ENCODE measurements at places on chromosomes 16 and 17.
A peak's percentile ranks its signal among the peaks of the same experiment; 100 is the strongest.

DNA sequence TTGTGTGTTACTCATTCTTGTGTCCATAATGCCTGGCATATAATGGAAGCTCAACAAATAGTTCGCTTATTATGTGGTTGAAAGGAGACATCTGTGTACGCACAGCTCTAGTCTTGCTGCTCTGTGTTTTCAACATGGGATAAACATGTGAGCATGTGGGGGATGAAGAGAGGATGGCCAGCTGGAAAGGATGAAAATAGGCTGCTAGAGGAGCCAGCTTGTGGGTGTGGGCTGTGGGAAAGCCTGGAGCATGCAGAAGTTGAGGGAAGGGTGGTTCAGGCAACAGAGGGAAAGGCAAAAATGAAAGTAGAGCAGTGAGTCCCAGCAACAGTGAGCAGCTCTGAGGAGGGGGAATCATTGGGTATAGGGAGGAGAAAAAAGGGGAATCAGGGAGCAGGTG is 324.6 kb upstream of the CDH11 start:
- DNase-seq = no peak

GRCh38 chr16:53821957-53822625 is 118.1 kb downstream of the FTO start:
- no peak for DNase-seq

GRCh38 chr17:33046361-33047255 is 55.0 kb downstream of the SPACA3 start:
- DNase-seq = no peak

- DNase-seq = no peak
Observed at GRCh38 chr17:27733773-27734172, 66.6 kb downstream of the NOS2 start.

DNA sequence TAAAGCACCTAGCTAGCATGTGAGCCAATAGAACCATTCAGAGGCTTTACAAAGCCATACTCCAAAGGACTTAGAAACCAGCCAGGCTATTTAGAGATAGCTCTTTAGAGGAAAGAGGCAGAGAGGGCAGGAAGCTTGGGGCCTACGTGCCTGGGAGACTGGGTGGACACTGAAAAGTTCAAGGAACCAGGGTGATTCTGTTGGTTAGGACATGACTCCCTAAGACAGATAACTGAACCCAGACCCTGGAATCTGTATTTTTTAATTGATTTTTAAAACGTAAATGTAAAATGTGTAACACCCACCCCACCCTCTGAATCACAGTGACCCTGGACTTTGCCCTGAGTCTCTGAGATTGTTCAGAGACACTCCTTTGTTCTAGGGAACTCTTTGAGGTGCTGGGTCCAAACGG is 16.1 kb upstream of the GNA13 start:
- DNase-seq = no peak

DNA sequence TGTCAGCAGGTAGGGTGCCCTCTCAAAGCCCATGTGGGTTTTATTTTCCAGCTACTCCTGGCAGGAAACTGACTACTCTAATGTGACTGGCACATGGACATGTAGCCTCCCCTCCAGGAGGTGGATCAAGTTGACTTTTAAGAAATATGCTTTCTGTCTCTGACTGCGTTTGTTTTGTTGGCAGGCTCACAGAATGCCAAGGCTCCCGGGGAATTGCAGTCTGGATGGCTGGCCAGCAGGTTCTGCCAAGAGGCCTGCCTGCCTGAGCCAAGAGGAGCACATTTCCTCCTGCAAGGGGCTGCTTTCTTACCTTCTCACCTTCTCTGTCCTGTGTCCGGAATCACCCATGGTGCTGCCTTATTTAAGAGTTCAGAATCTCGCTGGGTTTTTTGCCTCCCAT is 217.3 kb upstream of the ERCC4 start:
- DNase-seq = no peak

DNA sequence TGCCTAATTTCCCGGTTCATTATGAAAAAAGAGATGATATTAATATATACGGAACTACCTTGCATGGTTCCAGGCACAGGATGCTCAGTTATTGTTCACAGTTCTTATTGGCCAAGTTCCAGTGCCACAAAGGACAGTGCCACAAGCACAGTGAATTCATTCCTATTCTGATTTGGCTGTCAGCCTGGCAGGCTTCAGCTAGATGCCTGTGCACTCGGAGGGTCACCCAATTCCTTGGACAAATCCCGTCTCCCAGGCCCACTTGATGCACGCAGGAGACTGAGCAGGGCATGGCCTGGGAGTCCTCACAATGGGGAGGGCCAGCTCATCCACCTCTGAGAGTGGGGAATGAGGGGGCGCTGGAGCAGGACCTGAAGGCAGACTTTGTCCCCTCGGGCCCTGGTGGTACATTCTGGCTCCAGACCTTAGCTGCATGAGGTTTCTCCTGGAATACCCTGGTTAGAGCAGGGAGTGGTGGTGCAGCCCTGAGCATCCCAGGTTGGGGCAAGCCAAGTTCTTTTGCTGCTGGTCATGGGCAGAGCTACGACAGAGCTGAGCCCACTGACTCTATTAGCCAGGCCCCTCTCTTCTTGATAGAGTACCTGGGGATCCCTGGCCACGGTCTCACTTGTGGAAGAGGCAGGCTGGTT is 41.4 kb downstream of the MIS12 start:
- no peak for DNase-seq

DNA sequence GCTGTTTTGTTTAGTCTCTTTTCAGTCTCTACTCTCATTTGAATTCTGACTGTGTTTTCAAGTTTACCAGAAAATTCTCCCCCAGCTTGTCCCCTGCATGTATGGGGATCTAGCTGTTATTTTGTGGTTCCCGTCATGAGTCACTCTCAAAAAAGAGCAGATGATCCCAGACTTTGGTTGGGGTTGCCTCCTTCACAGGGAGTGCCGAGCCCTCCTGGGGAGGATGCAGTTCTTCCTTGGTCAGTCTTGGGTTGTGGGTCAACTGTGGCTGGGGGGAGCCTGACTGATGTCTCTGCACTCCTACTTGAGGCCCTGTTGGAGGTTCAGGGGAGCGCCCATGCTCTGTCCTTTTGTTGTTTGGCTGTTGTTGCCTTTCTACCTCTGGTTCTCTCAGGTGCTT is 37.7 kb downstream of the EPN2 start:
- no peak for DNase-seq

GRCh38 chr16:240559-240958 is 5.9 kb downstream of the FAM234A start:
- no peak for DNase-seq

DNA sequence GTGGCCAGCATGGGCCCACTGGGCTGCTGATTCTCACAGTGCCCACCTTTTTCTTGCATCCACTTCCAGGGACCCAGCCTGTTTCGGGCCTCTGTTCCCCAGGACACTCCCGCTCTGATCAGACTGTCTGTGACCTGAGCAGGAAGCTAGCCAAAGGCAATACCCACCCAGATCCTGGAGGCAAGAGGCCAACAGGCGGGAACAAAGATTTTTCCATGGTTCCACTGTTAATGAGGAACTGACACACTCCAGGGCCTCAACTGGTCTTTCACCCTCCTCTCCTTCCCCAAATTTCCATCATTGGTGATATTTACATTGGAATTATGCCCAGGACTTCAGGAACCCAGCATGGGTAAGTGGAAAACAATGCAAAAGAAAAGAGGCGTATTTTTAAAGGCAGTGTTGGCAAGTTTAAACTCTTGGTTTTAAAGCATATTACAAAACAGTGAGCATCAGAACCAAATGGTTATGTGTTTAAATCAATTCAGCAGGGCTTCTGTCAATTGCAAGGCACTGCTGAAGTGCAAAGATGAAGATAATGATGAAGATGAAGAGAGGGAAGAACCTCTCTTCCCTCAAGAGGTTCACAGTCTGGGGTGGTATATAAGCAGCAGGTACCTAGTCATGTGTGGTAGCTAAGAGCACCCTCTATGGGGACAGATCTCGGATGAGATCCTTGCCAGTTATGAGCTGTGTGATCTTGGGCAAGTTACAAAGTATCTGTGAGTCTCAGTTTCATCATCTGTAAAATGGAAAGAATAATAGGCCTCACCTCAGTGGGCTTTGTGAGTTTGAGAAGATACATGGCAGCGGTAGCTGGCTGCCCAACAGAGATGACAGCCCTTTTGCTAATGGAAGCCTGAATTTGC is 14.4 kb upstream of the ATP2A3 start:
- no peak for DNase-seq

GRCh38 chr17:56110463-56111135 is 42.7 kb upstream of the ANKFN1 start:
- no peak for DNase-seq

GRCh38 chr17:49312722-49313121 is 49.3 kb downstream of the ZNF652 start:
- no peak for DNase-seq

DNA sequence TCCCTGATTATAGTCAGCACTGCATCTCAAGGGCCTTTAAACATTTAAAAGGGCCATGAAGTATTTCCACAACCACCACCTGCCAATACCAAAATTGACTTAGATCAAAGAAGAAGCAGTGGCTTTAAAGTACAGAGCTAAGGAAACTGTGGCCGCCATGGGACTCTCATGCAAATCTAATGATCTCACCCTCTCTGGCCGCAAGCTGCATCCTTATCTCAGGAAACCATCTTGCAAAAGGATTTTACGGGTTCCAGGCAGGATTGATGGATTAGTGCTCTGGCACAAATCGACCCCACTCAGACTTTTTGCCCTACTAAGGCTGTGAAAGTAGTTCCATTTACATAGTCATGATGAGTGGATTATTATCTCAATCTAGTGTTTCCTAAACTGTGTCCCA is 22.6 kb downstream of the CDRT4 start:
- DNase-seq = no peak

DNA sequence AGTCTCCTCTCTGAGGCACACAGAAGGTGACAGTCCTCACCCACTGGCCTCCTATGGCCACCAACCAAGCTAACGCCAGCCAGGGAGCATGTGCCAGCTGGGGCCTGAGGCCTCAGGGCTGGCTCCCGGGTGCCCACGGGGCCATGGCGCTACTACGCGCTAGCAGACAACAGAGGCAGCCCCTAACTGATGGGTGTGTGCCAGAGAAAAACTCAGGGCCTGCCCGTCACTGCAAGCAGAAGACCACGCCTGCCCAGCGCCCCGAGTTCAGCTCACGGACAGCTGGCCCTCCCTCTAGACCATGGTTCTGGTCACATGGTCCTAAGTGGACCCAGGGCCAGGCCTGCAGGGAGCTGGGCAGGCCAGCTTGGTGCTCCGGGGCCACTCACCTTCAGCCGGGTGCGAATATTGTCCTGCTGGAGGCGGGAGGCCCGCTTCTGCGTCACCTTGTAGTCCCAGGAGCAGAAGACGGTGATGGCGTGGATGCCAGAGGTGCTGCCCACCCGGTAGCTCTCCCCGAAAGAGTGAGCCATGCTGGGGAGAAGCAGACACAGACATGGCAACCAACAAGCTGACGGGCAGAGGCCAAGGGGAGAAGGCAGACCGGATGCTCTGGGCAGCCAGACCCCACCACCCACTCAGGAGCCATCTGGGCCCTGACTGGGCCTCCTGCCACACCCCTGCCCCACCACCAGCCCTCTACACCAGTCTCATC is 6.2 kb downstream of the TMC6 start:
- DNase-seq = no peak

DNA sequence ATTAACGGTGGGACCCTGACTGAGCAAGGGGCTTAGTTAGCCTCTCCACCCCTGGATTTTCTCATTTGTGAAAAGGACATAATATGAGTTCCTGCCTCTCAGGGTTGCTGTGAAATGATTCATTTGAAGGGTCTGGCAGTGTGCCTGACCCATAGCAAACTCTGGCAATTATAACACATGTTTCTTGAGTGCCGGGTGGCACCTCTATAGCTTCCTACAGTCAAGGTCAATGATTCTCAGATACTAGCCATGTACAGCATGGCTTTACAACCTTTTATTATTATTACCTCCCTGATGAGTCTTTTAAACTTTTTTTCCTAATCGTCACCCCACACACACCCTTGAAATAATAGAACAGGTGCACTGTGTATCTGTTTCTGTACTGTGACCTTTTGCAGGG is 42.1 kb downstream of the TMEM114 start:
- no peak for DNase-seq

- DNase-seq = no peak
Observed at GRCh38 chr16:24999088-24999670, 16.0 kb downstream of the ARHGAP17 start.

DNA sequence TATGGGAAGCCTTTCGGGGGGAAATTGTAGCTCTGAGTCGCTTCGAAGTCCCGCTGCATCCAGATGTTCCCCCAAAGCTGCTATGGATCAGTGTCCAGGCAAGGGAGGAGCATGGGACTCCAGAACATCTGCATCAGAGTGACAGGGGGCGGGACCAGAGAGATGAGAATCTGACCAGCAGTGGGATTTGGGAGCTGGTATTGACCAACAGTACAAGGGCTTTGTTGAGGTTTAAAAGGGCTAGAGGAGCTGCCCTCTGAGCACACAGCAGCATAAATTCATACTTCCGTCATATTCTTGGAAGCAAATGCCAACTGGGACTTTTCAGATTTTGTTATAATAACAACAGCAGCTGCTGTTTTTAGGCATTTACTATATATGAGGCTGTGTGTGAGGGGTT is 10.6 kb downstream of the RBFOX1 start:
- no peak for DNase-seq

DNA sequence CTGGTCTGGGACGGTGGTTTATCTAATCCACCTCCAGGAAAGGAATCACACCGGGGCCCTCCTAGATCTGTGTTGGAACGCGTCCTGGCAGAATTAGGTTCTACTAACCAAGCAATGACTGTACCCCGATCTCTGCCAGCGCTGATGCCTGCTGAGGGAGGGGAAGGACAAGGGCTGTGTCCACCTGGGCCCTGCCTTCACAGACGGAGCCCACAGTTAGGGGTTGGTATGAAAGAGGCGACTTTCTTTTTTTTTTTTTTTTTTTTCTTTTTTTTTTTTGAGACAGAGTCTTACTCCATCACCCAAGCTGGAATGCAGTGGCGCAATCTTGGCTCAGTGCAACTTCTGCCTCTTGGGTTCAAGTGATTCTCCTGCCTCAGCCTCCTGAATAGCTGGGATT is 9.9 kb upstream of the KRT19 start:
- DNase-seq = no peak

DNA sequence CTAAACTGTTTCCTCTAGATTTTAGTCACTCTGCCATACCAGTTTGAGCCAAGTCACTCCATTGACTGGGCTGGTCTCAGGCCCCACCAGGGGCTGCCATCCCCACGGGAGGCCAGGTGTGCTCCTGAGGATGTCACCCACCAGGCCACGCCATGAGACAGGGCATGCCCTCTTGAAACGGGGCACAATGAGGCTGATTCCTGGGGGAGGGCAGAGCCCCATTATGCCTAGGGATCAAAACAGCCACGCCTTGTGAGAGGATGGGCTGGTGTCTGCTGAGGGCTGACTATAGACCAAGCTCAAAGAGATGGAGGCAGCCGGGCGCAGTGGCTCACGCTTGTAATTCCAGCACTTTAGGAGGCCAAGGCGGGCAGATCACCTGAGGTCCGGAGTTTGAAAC is 21.5 kb downstream of the GINS2 start:
- no peak for DNase-seq

GRCh38 chr16:10266809-10267208 is 84.6 kb upstream of the GRIN2A start:
- peak; percentile 41 for DNase-seq

GRCh38 chr17:50688245-50688644 is 19.5 kb downstream of the ANKRD40 start:
- DNase-seq = no peak
